ENCODE measurements at places on chromosomes 6 and 20.

- DNase-seq: no peak
Observed at GRCh38 chr6:10962673-10963072, 75.8 kb downstream of the SYCP2L start.

DNA sequence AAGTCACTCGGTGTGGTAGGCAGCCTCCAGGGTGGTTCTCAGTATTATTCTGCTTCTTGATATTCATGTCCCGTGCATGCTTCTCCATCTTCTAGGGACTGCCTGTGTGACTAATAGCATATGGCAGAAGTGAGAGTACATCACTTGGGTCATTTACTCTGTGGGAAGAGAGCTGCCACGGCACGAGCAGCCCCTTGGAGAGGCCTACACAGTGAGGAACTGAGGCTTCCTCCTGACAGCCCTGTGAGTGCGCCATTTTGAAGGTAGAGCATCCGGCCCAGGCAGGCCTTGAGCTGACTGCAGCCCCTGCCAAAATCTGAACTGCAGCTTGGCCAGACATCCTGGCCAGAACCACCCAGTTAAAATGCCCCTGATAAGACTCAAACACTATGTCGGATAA lies 17.3 kb upstream of the MCUR1 start:
- DNase-seq: no peak

DNA sequence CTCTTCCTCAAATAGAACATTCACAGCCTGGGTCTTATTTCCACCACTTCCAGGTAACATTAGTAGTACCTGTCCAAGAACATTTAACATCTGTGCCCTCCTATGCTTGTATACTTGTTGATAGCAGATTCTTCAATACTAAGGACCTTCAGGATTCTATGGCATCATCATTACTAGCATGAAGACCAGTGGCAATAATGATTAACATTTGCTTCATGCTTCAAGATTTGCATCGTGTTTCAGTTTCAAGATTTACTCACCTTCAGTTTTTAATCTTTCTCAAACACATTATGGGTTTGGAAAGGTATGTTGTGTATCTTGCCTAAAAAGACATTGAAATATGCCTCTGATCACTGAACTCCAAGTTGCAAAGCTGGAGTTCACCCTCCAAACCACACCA lies 412.8 kb upstream of the NRSN1 start:
- DNase-seq: no peak

DNA sequence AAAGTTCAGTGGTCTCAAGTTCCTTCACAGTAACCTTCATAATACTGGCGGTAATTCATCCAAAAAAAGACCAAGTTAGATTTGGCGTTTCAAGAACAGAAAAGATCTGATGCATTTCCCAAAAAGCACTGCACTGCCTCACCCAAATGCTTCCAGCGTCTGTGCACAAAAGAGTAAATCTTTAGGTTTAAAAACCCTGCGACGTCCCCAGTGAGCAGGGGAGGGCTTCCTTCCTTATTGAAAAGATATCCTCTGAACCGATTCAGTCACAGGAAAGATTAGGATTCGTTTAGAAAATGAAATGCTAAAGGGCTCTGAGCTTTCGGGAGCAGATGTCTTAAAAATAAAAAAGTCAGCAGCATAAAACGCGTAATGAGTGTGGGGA lies 654 bp downstream of the TBC1D7 start:
- DNase-seq: no peak

DNA sequence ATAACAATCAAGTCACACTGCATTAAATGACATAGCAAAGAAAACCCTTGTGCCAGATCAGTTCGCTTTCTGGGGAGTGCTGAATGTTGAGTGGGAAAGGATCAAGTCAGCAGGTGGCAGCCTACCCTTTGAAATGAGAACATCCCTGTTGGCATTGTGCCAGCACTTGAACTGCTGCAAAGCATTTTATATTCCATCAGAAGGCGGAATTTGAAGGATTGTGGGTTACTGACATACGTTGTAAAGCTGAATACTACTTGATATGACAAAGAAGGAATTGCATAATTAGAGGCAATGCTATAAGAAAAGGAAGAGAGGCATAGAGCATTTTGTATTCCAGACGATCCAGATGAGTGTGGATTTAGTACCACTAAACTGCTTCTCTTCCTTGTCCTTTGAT lies 26.5 kb downstream of the BCKDHB start:
- no peak for DNase-seq

DNA sequence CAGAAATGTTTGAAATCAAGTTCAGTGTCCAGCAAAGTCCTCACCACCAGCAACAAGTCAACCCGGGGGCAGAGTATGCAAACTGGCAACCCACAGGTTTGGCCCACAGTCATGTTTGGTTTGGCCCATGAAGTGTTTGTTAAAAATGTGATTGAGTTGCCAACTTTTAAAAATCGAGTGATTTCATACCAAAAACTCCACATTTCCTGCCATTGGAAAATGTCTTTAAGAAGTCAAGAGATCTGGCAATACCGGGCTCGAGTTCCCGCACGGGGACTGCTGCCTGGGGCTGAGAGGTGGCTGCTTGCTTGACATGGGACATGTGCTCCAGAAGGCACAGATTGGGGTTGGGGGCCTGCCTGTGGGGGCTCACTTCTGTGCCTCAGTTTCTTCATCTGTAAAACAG lies 36.1 kb downstream of the PREX1 start:
- DNase-seq: no peak

DNA sequence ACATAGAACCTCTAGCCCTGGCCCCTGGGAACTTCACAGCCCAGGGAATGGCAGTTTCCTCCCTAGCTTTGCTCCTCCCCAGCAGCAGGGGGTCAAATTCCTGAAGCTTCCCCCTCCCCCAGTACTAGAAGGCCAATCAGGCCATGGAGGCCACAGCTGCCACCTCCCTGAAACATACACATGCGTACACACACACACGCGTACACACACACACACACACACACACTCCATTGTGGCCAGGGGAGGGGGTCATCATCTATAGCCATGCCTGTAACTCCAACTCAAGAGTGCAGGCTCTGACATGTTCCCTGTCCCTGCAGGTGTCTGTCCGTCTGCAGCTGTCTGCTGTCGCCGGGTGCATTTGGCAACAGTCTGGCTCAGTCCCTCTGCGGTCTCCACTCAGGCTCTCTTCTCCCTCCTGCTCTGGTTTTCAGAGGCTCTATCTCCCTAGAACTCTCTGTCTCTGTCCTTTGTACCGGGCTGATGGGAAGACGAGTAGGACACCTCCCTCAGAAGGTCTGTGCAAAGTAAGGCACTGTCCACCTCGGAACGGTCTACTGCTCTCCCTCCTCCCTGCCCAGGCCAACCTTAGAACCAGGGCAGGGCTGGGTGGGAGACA lies 1.4 kb downstream of the LRFN2 start:
- no peak for DNase-seq

GRCh38 chr20:43726333-43726732 lies 469 bp downstream of the GTSF1L start:
- no peak for DNase-seq

GRCh38 chr6:82616386-82617028 lies 252.9 kb downstream of the TPBG start:
- no peak for DNase-seq

GRCh38 chr6:146550911-146551310 lies 7.3 kb downstream of the RAB32 start:
- no peak for DNase-seq

DNA sequence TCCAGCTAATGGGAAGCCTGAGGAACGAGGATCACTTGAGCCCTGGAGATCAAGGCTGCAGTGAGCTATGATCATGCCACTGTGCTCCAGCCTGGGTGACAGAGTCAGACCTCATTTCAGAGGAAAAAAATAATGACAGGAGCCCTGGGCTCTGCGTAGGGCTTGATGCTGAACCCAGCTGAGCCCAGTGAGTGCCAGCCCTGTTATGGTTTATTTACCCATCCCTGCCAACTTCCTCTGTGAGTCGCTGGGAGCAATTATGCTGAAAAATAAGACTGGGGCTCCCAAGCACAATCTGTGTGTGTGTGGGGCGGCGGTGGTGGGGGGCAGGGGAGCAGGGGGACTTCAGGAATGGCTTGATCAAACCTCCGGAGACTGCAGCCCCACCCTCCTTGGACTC lies 75.9 kb upstream of the PMEPA1 start:
- DNase-seq: no peak

GRCh38 chr6:26045065-26045927 lies 41.9 kb upstream of the HFE start:
- no peak for DNase-seq

- no peak for DNase-seq
Observed at GRCh38 chr6:131117878-131118277, 17.4 kb upstream of the AKAP7 start.

DNA sequence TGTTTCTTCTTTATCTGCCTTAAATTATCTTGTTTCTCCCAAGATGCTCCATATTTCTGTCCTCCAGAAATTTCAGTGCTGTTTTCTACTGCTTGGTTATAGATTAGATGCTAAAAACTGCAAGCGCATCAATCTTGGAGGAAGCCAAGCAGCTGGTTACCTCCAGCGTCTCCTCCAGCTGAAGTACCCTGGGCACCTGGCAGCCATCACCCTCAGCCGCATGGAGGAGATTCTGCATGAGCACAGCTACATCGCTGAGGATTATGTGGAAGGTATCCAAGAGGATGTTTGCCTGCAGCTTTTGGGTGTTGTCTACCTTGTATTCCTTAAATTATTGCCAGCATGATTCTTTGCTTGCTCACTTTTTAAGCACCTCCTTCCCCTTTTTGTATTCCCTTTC lies 3.8 kb downstream of the ACTR5 start:
- DNase-seq: no peak

DNA sequence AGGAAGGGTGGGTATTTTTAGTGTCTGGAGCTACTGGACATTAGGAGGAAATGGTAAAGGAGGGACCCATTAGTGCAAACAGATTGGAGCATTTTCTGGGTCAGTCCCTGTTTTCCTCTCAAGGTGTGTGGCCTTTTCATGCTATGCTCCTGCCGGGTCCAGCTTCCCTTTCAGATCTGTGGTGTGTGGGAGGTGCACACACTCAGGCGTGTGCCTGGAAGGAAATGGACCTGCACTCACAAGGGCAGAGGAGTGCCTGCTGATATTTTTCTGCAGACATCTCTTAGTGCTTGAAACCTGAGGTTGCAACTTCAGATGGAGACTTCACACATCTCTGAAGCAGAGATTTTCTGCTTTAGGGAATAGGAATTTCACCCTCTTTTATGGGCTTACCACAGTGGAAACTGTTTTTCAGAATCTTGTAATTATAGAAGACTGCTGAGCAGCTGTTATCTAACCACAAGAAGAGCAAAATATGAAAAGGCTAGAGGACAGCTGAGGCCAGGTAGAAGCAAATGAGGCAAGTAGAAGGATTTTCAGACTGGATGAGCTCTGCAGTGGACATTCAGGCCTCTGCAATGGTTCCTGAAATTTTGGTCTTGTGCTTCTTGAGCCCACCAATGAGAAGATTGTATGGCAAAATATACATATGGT lies 764.3 kb downstream of the QKI start:
- DNase-seq: no peak

GRCh38 chr20:33018169-33018931 lies 10.8 kb downstream of the BPIFB2 start:
- DNase-seq: no peak

DNA sequence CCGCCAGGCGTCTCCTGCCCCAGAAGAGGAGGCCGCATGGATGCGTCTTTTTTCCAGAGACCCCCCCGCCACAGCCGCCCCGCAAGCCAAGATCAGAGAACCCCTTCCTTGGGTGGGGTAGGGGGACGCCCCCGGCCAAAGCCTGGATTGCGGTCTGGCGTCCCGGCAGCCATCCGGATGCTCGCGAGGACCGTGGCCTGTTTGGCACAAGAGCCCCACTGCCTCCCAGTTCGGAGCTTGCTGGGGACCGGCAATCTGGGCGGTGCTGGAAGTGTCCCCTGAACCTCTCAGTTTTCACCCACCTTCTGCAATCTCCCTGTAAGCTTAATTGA lies 924 bp downstream of the FAM162B start:
- no peak for DNase-seq

DNA sequence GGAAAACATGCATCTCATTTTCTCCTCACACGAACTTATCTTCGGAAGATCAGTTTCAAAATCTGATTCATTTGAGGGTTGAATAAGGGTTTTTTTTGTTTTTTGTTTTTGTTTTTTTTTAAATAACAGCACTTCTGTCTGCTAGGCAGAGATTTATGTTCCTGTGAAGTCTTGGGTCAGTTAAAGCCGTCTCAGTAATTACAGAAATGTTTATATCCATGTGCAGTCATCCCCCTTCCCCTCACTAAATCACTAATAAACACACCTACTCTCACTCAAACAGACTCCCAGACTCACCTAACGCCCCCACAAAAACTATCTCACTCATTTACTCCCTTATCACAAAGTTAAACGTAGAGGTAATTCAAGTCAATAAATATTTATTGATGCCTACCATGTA lies 214.2 kb upstream of the SUPT3H start:
- DNase-seq: no peak

DNA sequence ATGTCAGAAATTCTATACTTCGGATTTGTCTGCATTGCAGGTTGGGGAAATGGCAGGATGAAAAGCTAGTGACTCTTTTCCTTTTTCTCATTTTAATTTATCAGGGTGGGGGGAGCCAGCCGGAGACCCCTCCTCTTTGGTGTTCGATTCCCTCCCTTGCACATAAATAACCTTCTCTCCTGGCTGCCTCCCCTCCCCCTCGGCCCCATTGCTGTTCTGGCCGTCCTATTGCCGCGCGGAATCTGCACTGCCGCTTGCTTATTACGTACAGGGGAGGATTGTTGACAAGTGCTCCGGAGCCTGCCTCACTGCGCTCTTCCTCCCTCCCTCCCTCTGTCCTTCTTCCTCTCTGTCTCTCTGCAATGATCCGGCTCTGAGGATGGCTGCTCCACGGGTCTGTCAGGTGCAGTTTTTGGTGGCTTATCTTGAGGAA lies 154.7 kb downstream of the JARID2 start:
- no peak for DNase-seq

DNA sequence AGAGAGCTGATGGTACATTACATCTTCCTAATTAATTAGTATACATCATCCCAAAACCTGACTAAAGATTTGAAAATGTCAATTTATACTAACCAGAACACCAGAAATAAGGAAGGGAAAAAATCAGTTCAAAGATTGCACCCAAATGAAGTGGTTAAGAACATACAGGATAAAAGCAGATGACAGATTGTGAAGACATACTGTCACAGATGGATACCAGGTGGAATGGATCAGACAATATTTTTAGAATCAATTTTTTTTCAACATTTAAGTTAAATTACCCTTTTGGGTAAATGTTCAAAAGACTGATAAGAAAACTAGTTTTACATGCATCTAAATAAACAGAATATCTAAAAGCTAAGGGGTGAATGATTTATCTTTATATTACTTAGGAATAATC lies 47.6 kb downstream of the EPHA7 start:
- no peak for DNase-seq

DNA sequence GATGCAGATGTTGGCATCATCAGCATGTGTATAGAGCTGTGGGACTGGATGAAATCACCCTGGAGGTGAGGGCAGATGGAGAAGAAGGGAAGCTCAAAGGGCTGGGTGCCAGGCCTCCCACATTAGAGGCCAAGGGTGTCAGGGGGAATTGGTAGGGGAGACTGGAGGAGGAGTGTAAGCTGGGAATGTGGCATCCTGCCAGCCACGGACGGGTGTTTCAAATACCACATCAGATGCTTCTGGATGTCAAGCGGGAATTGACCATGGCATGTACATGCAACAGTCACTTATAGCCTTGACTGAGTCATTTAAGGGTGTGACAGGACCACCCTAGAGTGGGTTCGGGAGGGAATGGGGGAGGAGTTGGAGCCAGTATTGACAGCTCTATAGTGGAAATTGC lies 9.6 kb downstream of the ERGIC3 start:
- no peak for DNase-seq

All from stimulated activated CD8-positive, alpha-beta memory T cell treated with anti-CD3 and anti-CD28 coated beads, Interleukin-15, amount 100 ng/mL, for 1 hour (primary cell).